Retinal pigment epithelial cell (primary cell): ENCODE measurements at places on chromosomes 2 and 18.

GRCh38 chr18:31680831-31681568, 3.4 kb downstream of the B4GALT6 start:
- no peak for DNase-seq

GRCh38 chr2:46812361-46813019, 103.1 kb downstream of the MCFD2 start:
- no peak for DNase-seq

- no peak for DNase-seq
Observed at GRCh38 chr18:78884502-78884901, 95.1 kb upstream of the SALL3 start.

- no peak for DNase-seq
Observed at GRCh38 chr18:74396171-74397169, 60.6 kb downstream of the DIPK1C start.

- DNase-seq: no peak
Observed at GRCh38 chr2:178860551-178860950, 53.3 kb upstream of the TTN start.

GRCh38 chr18:58302811-58303210, 258.8 kb downstream of the NEDD4L start:
- DNase-seq: no peak

- DNase-seq: no peak
Observed at GRCh38 chr18:48929212-48929612, 21.6 kb downstream of the SMAD7 start.
